Skin of body (tissue), 3 donors: ENCODE measurements at places on chromosomes 6 and 20. TPM values are rescaled to one million over a fixed set of nuclear protein-coding genes. Genes with fewer than 3 reads are reported as not detected.

The MCHR2 gene
- not detected for total RNA-seq

The RSPO4 gene
- total RNA-seq, result 1.1 TPM

The PCSK2 gene
- total RNA-seq, result 2.2 TPM

The GRIK2 gene
- total RNA-seq, result 3.7 TPM

The FHL5 gene
- total RNA-seq, result 1.5 TPM

The PRPH2 gene
- total RNA-seq, result 2.8 TPM

The SPEF1 gene
- total RNA-seq, result not detected

The HLA-DQB2 gene
- total RNA-seq, result 6.4 TPM

The MCCD1 gene
- not detected for total RNA-seq

The FKBP1C gene
- not detected for total RNA-seq
